Activated CD8-positive, alpha-beta memory T cell treated with anti-CD3 and anti-CD28 coated beads for 48 hours (primary cell): ENCODE measurements at places on chromosomes 5 and 9.

DNA sequence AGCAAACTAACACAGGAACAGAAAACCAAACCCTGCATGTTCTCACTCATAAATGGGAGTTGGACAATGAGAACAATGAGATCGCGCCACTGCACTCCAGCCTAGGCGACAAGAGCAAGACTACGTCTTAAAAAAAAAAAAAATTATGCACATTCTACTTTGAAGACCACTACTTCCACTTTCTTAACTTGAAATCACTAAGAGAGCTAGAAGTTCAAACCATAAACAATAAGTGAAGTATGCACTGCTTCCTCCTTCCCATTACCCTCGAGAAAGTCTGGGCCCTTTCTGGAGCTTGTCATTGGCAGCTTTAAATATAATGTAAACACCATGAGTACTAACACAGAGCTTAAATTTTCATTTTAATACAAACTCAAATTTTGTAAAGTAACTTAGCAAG is 94.9 kb downstream of the TLE1 start:
- no peak for DNase-seq

DNA sequence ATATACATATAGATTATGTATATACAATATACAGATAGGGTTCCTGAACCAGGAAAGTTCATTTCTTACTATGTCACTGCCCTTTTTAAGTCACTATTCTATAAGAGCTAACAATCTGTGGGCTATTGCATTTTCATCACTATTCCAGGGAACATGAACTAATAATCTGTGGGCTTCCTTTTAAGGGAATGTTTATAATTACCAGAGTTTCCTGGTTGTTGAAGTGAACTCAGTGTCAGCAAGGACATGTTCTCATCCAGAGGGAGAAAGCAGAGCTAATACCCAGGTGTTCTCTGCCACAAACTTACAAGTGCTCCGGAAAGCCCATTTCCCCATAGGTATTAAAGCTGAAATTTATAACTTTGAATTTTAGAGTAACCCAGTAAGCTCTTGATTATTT is 69.6 kb downstream of the CWC27 start:
- DNase-seq: no peak

DNA sequence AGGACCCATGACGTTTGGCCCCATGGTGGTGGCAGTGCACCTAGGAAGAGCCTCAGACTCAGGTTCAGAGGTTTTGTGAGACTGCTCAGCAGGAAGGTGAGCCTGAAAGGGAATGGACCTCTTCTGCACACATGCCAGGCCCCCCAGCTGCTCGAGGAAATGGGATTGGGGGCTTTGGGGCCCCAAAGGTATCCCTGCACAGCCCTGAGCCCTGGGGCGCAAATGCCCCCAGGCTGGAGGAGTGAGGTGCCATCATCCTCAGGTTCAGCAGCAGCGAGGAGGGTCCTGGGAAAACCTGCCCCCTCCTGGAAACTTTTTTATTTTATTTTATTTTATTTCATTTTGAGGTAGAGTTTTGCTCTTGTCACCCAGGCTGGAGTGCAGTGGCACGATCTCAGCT is 171.8 kb upstream of the MVB12B start:
- no peak for DNase-seq

DNA sequence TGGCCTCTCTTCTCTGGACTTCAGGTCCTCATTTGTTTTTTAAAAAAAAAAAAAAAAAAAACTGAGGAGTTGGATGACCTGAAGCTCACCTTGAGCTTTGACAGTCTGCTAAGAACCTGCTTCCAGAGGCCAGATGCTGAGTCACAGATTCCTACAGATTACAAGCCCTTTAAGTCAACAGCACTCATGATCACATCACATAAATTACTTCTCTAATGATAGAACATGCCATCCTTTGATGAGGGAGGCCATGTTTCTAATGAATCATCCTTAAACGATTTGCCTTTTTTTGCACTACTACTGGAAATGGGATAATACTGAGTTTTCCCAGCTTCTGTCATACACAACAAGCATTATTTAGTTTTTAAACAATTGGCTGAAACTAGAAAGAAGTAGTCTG is 34.2 kb upstream of the MYOT start:
- DNase-seq: no peak

GRCh38 chr9:135785013-135785575 is 83.1 kb downstream of the KCNT1 start:
- no peak for DNase-seq

- DNase-seq: no peak
Observed at GRCh38 chr5:68424799-68425537, 209.4 kb downstream of the PIK3R1 start.

DNA sequence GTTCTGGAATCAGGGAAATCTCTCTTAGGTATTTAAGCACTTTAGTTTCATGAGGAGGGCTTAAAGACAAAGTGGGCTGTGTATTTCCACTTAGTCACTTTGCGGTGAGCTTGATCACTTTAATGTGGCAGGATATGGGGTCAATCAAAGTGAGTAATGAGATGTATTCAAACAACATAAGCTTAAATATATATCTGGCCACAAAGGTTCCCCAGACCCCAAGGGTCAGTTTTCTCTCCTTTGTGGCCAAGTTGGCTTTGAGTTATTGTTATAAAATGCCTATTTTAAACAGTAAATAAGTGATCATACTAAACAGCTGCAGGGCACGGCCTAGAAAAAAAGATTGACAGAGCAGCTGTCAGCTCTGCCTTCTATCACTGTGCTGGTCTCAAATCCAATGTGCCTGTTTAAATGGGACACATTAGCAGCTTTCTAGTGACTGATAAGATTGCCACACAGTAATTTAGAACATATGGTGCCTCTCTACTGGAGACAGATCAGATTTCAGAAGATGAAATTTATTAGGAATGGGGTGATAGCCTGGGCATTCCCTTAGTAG is 363.9 kb downstream of the AGTPBP1 start:
- DNase-seq: no peak

DNA sequence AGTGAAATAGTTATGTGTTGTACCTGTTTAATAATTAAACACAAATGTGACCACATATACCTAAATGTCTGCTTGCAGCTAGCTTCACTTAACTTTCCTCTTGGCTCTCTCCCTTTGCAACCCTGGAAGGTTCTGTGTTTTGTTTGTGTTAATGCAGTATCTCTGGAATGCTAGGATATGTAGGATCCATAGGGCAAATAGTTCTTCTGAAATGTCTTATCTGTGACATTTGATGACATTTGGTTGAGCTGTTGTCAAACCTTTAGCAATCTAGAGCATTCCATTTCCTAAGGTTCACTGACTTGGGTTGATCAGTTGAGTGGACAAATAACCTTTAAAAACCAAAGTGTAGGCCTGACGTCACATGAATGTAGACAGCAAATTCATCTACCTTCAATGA is 21.8 kb downstream of the CTNNA1 start:
- no peak for DNase-seq

DNA sequence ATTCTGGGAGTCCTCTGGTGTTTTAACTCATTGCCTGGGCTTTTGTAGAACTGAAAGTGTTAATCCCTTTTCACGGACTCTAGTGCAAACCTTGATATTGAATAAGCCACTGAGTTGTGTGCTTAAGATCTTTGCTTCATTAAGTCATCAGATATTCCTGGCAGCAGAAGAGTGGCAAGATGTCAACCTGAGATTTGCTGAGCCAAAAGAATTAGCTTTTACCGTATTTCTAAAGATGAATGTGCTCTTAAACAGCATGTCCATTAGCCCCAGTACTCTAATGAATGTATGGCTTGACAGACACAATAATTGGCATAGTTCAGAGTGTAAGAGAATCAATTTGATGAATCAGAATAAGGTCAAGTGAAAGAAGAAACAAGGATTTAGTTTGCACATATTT is 87.2 kb upstream of the CDH6 start:
- no peak for DNase-seq

GRCh38 chr9:12554636-12555035 is 138.5 kb upstream of the TYRP1 start:
- DNase-seq: no peak

GRCh38 chr9:70484232-70485130 is 70.0 kb upstream of the KLF9 start:
- no peak for DNase-seq

GRCh38 chr9:109166771-109167601 is at the start of gene FRRS1L:
Gene FRRS1L (minus strand): TSS chr9:109167249. CDS start chr9:109167138, 111 bp downstream.
- no peak for DNase-seq

DNA sequence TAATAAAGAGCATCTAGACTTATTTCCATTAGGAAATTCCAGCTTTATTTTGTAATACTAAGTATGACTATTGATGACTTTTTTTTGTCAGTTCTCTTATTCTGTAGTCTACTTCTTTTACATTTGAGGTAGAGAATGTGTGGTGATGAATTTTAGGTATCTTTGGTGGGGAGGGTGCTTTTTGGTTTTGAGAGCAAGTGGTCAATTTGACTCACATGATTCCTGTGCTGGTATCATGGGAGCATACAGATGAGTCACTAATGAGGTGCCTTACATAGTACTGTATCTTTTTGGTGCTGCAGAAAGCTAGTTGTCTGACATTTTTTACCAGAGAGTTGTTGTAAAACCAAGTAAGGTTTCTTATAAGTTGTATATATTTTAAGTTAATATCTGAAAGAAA is 35.3 kb downstream of the ERBIN start:
- no peak for DNase-seq

DNA sequence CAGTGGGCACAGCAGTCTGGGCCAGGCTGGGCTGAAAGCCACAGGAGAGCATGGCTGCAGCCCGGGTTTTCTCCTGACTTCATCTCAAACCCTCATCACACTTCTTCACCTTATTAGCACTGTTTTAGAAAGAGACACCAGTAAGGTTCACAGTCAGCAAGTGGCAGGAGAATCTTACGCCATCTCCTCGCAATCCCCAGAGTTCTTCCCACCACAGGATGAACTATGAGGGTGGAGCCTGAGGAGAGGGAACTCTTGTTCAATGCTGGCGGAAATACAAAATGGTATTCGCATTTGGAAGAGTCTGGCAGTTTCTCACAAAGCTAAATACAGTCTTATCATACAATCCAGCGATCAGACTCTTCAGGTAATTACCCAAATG is 14.7 kb downstream of the BICD2 start:
- DNase-seq: no peak

DNA sequence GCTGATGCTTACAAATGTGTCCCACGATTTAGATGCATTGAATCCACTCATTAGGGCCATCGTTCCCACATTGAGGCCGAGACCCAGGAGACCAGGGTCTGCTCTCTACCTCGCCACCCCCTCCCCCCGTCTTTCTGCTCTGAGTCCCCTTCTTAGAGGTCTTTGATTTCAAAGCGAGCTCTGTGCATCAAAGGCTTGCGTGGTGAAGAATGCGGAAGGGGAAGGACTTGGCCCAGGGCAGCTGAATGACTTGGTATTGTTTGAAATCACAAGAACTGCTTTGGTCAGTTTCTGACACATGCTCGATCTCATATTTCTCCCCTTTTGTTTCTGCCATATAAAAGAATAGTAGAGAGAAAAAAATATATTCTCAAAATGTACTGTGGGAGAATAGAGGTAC is 78.3 kb upstream of the IRX1 start:
- DNase-seq: no peak

GRCh38 chr9:18330401-18331309 is 143.3 kb upstream of the ADAMTSL1 start:
- no peak for DNase-seq

DNA sequence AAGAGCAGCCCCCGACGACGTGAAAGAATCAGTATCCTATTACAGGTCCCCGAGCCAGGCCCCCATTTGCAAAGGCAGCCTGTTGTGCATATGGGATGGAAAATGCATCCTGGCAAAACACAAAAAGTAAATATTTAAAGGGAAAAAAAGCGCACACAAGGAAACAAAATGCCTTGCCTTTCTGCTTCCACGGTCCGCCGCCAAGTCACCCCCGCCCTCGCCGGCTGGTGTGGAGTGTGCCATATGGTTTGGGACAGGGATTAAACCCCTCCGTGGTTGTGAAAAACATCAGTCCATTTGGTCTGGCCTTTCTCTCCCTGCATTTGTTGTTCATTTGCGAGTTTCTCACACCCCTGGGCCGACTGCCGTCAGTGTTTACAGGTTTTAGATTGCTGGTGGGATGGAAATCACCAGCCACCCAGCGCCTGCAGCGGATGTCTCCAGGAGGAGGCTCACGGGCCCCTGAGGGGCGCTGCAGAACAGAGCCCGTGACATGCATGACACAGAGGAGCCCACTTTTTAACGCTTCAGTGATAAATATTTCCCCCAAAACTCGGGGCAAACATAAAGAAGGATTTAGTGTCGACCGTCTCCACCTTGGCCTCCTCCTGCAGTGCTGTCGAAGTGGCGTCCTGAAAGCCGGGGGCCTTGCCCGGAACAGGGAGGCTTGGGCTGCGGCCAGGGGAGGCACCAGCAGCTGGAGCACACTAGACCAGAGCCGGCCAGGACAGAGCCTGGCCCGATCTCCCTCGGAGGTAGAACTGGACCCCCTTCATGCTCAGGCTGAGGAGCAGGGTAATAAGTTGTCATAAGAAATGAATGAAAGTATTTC is 161.5 kb downstream of the HSD17B3 start:
- DNase-seq: no peak

GRCh38 chr5:180118391-180118791 is 46.8 kb upstream of the RNF130 start:
- no peak for DNase-seq

DNA sequence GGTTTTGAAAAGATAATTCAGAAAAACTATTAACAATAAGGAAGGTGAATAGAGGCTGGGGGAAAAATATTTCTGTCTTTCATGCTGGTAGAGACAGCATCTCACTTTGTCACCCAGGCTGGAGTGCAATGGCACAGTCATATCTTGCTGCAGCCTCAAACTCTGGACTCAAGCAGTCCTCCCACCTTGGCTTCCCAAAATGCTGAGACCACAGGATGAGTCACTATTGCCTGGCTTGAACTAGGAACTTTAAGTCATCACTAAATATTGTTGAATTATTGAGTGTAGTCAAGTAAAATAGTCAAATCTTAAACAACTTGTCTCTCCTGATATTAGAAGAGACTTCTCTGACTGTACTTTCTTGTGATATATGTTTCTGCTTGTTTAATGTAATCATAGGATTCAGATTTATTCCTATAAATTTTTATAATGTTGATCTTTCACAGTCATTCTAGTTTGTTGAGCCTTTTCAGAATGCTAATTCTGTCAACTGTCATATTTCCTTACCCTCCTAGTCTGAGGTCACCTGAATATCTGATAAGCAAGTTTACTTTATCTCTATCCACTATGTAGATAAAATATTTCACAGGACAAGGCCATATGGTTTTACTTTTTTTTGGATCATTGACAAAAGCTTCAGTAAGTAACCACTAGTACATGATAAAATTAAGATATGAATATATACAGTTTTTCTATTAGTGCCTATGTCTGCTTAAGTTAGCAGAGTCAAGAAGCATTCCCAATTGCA is 1696.5 kb downstream of the MAT2B start:
- DNase-seq: no peak

DNA sequence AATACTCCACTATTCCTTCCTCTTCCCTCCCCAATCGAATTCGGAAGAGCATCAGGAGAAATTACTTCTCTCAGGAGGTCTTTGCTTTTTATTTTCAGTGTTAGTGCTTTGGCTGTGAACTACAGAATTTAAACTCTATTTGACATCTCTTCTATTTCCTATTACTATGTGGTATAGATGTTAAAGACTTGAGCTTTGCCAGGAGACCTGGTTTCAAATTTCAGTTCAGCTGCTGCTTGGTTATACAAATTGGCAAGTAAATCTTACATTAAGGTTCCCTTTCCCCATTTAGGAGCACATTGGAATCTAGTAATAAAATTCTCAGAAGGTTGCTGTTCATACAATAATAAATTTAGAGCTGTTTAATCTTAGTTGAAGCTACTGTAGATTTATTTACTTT is 13.1 kb downstream of the UHRF2 start:
- no peak for DNase-seq
